GM23248 (cell line): ENCODE measurements at places on chromosomes 4 and X. TPM values are rescaled to one million over a fixed set of nuclear protein-coding genes. Genes with fewer than 3 reads are reported as not detected.

Gene SH2D1A
- total RNA-seq: not detected in 2 replicates

Gene LDB2
- total RNA-seq: 76.6 and 79.7 TPM in 2 replicates

Gene AMBN
- not detected in 2 replicates for total RNA-seq

DNA sequence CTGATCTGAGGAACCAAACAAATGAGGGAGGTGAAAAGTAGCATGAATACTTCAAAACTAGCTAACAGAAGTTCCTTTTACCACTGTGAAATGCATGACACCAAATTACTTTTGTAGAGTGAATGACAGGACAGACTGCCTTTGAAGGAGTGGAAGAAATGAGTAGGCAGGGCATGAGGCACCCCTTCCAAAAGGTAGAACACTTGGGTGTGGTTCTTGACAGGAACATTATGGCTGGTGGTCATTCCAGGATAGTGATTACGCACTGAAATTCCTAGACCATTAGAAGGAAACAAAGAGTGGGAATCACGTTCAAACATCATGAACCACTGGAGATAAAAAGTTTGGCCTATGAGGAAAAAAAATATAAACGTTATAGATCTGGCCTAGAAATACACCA is 4.9 kb downstream of the HUWE1 start:
- DNase-seq: peak; percentile 53

DNA sequence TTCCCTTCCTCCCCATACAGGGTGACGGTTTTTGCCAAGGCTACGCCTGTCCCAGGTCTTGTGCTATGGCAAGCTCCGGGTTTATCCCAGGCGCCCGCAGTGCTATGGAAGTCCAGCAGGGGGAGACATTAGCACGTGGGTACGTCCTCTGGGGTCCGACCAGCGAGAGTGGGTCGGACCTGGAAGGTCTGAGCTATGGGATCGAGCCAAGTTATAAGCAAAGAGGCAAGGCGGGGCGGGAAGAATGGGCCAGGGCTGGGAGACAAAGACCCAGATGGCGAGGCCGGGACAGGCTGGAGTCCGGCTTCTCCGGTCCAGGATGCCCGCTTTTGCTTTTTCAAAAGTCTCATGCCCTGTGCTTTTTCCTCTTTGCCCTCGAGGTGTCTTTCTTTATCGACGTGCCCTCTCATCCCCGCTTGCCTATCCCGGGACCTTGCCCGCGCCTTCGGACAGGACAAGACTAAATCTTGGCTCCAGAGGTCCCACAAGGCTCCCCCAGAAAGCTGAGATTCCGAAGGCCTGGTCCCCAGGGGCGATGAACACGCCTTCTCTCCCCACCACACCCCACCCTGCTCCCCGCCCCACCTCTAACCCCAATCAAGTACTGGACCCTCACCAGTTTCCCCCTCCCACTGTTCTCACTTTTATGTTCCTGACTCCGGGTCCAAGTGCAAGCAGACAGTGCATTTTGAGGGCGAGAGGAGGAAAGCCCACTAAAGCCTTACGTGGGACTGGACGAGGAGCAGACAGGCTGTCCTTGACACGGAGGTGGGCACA is 785 bp upstream of the EFNB1 start:
- peak; percentile 71 for DNase-seq

DNA sequence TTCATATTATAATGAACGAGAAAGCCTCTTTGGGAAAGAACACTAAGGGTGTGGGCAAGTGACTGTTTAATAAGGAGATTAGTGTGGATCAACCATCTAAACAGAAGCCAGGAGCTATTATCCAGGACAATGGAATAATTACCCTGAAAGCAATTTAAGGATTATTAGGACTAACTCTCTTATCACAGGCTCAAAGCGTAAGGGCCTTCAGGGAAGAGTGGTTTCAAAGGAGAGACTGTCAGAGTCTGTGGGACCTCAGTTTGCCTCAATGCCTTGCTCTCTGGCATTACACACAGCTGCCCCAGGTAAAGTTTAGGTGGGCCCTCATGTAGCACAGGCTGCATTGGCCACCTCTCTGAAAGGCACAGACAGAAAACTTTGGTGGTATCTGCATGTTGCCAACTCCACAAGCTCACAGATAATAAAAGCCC is 717.2 kb upstream of the ADGRL3 start:
- DNase-seq: no peak

Gene KCNIP4
- total RNA-seq: not detected in 2 replicates

Gene CLNK
- not detected in 2 replicates for total RNA-seq

- DNase-seq: no peak
Observed at GRCh38 chrX:56029691-56030090, 202.5 kb upstream of the KLF8 start.

Gene FSTL5
- total RNA-seq: not detected in 2 replicates

DNA sequence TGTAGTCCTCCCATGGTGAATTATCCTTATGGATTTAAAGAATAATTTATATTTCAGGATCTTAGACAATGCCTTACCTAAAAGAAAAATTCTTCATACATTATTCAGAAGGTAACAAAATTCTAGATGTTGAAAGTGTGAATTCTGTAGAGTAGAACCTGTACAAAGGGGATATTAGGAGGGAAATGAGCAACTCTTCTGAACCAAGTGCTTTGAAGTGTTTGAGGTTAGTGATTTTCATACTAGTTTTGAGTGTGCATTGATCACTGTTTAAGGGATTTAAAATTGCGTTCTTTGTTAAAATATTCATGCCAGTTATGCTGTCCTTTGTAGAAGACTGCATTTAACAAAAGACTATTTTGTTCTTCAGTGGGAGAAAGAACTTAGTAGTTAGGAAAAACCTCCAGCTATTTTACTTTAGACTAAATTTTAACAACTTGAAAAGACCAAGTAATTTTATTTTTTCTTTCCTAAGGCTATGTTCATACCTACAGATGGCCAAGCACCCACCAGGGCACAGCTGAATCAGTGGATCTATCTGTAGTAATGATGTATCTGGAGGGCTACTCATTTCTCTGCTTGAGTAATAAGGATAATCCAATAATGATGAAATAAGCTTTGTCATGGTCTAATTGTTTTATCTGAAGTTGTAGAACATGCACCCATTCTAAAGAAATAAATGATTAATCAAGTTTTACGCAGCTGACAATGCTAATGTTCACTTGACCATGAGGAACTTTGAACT is 134.3 kb upstream of the RPS6KA6 start:
- DNase-seq: no peak

Gene SHROOM3
- total RNA-seq: 44.6 and 50.7 TPM in 2 replicates

GRCh38 chr4:87260477-87260876 is 40.1 kb upstream of the KLHL8 start:
- peak; percentile 3 for DNase-seq

DNA sequence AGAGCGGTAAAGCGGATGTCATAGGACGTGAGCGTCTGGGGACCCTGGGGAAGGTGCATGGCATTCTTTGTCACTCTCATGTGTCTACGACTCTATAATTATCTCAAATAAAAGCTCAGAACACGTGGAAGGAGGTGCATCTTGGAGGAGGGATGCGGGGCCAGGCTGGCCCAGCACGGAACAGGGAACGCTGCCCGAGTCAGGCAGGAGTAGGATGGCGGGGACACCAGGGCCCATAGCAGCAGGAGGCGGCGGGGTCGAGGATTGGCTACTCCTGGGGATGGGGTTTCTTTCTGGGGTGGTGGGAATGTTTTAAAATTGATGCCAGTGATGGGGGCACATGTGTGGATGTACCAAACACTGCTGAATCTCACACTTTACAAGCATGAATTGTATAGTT is 5.4 kb upstream of the HTRA3 start:
- DNase-seq: no peak

Gene SCD5
- total RNA-seq: 37.6 and 39.8 TPM in 2 replicates

DNA sequence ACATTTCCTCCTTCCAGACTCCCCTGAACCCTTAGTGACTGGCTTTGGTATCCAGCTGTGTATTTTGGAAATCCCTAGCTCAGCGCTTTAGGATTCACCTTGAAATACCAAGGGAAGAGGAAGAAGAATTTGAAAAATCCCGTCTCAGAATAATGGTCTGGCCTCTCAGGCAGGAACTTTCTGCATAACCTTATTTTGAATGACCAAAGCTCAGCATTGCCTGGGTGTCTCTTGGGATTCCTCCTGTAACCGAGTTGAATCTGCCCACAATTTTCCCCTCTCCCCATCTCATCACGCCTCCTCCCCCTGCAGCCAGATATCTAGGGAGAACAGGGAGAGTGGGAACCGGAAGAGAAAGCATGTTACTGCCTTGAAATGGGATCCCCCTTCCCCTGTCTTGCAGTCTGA is 116.2 kb downstream of the SMIM20 start:
- DNase-seq: no peak

DNA sequence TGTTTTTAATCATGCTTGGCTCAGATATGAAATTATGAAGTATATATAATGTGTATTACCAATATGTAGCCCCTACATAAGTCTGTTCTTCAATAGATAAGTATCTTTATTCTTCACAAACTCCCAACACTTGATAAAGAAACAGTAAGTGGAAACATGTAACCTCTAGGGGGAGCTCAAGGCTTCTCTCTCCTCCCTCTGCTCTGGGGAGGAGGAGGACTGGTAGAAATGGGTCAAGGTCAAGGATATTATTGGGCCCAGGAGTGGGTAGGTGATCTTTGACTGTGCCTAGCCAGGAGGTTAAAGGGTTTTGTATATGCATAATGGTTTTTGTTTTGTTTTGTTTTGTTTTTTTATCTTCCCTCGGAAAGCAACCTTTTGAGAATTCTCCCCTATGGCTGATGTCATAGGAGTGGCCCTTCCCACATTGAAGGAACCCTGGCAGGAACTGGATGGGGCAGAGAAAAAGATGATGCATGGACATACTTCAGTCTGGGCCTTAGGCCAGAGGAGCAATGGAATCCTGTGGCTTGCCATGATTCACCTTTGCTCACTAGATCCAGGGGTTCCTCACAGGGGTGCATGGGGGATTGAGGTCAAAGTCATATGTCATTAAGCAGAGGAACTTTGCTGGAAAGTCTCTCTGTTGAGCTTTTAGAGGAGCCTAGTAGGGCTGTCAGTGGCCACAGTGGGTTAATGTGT is 460.3 kb downstream of the MID1IP1 start:
- DNase-seq: peak; percentile 85

Gene XKRX
- total RNA-seq: not detected in 2 replicates

DNA sequence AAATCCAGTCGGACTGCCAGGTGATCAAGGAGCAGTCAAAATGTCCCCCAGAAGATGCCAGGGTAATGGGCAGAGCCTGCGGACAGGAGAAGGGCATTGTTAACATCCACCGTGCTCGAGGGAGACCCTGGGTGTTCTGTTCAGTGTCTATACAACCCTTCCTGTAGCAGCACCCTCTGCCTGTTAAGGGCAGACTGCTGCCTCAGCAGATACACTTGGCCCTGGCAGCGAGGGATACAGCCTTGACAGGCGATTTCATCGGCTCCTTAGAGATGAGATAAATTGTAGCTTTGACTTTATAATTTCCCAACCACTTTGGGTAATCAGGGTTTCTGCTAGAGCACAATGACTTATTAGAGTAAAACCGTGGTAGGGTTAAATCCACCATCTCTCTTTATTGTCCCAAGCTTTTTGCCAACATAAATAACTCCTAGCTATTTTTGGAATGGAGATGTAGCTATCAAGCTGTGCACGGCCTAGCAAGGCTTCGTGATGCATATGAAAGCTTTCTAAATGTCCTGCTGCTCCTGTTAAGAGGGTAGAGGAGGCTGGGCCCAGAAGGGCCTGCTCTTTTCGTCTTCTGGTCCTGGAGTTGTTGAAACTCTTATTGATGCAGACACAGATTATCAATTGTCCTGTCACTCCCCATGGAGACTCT is 195.9 kb downstream of the CPEB2 start:
- DNase-seq: no peak

DNA sequence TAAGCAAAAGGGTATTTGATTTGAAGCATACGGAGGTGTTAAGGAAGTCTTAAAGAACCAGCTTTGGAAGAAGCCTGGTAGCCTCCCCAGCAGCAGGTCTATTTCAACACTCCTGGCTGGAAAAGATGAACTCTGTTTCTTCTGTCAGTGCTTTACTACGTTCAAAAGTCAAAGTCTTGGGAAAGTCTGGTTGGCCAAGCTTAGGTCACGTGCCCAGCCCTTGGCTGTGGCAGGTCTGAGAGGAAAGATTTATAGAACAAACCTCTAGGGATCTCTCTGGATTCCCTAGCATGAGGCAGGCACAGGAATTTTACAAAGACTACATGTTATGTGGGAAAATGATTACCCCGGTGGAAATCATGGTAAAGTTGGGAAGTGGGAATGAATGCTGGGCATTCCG is 8.6 kb upstream of the ARHGAP10 start:
- peak; percentile 17 for DNase-seq
